Activated CD4-positive, alpha-beta T cell treated with anti-CD3 and anti-CD28 coated beads for 4 hours (primary cell): ENCODE measurements at places on chromosomes 4 and X.

GRCh38 chr4:113474017-113474416 is 287.5 kb downstream of the CAMK2D start:
- no peak for DNase-seq

- DNase-seq = no peak
Measured at GRCh38 chrX:14616301-14616700, 87.0 kb downstream of the GLRA2 start.

DNA sequence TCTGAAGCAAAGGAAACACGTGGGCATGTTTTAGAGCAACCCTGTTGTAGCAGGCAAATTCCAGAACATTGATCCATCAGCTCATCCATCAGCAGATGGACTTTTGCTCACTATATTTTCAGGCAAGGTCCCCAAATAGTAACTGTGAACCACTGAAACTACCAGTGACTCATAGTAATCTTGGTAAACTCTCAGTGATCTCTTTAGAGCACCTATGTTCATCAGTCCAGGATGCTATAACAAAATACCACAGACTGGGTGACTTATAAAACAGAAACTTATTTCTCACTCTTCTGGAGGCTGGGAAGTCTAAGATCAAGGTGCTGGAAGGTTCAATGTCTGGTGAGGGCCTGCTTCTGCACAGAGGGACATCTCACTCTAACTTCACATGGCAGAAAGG is 28.9 kb upstream of the BTC start:
- DNase-seq = no peak

- no peak for DNase-seq
Measured at GRCh38 chrX:65480960-65481359, 53.6 kb downstream of the LAS1L start.

GRCh38 chr4:8260656-8261111 is 8.9 kb upstream of the HTRA3 start:
- no peak for DNase-seq

GRCh38 chrX:127306262-127306661 is 486.7 kb downstream of the PRR32 start:
- DNase-seq = no peak
